ENCODE measurements at places on chromosomes 11 and 22.

DNA sequence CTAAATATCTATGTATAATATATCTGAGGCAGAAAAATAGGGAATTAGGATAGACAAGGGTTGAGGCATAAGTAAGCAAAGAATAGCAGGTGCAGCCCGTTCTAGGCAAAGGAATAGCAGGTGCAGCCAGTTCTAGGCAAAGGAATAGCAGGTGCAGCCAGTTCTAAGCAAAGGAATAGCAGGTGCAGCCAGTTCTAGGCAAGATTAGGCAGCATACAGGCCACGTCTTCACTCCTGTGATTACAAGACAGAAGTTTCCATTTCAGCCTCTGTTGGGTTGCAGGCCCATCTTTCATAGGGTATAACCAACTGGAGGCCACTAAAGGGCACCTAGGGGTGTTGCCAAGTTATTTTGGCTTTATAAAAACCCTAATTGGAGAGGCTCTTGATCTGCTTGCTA is 28.8 kb upstream of the CHORDC1 start:
- DNase-seq: no peak

- no peak for DNase-seq
These were observed 6.0 kb upstream of the LMO2 start for GRCh38 chr11:33897761-33898375.

DNA sequence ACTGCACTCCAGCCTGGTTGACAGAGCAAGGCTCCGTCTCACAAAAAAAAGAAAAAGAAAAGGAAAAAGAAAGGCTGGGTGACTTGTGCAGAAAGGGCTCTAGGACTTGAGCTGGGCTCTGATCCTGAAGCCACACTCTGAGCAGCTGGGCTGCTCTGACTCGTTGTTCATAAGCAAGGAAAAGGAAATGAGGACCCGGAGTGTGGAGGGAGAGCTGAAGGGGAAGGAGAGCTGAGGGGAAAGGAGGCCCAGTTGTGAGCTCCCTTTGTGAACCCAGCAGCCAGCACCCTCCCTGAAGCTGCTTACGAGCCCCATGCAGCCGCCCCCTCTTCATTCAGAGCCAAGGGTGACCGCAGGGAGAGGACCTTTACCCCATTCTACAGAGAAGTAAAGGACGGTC is 12.3 kb upstream of the SH3BP1 start:
- no peak for DNase-seq

DNA sequence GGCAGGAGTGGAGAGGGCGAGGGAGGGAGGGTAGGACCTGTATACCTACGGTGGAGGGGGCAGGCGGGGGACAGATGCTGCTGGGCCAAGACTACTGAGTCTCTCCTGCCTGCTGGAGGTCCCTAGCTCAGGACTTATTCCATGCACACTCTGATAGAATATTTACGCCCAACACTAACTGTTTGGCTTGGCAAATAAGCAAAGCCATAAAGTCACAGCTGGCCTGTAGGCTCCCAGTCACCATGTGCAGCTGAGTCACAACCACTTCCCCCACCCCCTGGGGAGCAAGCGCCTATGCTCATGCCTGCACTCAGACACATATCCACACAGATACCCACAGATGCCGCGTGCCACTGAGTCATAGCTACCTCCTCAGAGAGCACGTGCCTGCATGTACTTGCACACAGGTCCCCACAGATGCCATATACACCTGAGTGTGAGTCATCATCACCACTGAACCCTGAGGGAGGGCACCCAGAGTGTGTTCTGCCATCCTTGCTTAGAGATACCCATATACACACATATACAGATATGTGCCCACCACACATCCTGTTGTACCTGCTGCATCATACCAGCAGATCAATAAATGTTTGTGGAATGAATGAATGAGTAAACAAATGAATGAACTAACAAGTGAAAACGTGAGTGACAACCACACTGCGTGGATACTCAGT is 95.8 kb downstream of the SWAP70 start:
- peak; percentile 91 for DNase-seq

DNA sequence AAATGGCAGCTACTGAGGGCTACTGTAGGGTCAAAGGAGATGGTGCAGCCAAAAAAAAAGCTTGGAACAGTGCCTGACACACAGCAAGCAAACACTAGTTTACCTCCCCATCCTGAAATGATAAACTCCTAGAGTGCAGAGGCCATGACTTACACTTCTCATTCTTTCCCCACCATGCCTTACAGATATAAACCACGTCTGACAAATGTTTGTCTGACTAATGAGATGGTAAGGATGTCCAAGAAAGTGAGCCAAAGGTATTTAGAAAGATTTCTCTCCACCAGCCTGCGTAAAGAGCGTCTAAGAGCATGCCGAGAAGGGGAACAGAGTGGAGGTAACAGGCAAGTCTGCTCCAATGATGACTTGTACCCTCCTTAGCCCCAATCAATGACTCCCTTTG is 99.0 kb downstream of the LARGE1 start:
- DNase-seq: no peak

DNA sequence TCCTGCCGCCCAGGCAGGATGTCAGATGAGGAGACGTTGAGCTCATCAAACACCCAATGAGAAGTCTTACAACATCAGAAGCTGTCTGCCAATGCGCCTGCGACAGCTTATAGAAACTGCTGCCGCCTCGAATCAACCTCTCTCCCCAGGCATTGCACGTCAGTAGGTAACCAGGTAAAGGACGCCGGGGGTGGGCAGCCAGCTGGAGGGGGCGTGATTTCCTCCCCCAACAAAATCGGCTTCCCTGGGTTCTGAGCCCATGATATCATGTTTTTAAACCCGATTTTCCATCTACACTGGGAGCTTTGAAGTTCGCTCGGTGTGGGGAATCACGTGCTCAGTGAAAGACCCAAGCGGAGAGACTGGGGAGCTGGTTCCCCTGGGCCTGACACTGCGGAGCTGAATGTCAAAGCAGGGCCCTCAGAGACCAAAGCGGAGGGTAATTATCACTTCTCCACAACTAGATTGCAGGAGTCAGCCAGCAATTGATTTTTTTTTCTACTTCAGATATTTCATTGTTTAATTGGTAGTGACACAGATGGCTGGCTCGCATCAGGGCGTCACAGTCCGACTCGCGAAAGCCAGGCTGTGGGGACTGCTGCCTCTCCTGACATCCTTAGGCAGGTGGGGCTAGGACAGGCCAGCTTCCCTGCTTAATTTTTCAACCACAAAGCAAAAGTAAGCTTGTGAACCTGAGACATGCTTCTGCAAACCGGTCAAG is 15.4 kb downstream of the FAM83F start:
- DNase-seq: peak; percentile 30

DNA sequence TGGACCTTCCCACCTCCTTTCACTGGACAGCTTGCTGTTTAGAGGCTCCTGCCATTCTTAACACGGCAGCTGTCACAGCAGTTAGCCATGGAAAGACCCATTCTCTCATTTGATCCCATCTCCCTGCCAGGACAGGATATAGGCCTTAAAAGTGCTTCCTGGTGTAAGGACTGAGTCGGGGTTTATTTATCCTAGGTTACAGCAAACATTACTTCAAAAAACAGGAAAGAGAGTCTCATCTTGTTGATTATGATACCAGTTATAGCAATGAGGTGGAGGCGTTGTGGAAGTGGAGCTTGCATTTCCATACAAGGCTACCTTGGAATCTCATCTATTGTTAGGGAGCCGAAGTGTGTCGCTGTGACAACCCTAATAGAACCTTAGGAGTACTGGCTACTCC is 17.4 kb upstream of the ETS1 start:
- no peak for DNase-seq

DNA sequence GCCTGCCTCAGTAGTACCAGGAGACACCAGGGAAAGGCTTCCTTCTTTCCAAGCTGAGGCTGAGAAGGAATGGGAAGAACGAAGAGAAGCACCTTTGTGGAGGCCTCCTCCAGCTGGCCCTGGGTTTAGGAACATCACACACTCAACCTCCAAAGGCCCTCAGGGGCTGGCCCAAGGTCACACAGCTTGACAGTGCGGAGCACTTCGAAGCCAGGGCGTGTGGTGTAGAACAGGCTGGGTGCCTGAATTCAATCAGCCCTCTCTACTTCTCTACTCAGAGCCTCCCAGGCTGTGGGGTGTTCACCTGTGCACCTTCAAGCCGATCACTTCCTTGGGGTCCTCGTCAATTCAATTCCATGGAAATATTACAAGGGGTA is 727 bp upstream of the CSDC2 start:
- DNase-seq: no peak

DNA sequence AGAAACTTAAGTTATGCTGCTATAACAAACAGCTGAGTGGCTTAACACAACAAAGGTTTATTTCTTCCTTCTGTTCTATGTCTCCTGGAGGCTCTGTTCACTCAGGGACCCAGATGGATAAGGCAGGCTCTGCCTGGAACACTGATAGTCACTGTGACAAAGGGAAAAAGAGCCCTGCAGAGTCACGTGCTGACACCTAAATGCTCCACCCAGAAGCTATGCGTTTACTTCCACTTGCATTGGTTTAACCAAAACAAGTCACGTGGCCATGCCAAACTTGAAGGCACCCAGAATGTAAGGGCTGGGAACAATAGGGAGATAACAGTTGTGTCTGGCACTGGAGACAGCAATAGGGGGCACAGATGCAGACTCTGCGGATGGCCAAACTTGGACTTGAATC is 3.4 kb upstream of the MS4A15 start:
- no peak for DNase-seq

DNA sequence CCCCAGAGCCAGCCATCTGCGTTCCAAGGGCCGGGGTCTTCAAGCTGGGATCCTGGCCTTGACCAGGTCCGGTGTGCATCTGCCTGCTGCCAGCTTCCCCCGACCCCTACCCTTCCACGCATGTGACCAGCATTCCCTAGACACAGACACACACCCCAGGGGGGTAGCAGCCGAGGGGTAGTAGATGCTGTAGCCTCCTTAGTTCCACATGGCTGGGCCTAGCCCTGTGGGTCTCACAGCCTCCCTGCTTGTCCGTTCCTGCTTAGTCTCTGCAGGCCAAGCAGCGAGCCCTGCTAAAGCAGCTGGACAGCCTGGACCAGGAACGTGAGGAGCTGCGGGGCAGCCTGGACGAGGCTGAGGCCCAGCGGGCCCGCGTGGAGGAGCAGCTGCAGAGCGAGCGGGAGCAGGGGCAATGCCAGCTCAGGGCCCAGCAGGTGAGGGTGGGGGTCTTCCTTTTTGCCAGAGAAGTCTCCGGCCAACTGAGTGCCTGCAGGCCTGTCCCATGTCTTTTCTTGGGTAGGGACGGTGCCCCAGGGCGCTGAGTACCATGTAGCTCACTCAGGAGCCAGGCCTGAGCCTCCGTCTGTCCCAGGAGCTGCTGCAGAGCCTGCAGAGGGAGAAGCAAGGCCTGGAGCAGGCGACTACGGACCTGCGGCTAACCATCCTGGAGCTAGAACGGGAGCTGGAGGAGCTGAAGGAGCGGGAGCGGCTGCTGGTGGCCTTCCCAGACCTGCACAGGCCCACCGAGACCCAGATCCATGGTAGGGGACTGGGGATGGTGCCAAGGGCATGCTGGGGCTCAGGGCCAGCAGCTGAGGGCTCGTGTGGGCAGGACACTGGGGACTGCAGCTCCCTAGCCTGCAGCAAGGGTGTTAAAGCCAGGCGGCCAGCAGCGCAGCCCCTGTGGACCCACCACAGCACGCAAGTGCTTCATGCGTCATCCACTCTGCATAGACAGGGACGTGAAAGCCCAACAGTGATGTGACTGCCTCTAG is 13.6 kb downstream of the RNF215 start:
- no peak for DNase-seq

DNA sequence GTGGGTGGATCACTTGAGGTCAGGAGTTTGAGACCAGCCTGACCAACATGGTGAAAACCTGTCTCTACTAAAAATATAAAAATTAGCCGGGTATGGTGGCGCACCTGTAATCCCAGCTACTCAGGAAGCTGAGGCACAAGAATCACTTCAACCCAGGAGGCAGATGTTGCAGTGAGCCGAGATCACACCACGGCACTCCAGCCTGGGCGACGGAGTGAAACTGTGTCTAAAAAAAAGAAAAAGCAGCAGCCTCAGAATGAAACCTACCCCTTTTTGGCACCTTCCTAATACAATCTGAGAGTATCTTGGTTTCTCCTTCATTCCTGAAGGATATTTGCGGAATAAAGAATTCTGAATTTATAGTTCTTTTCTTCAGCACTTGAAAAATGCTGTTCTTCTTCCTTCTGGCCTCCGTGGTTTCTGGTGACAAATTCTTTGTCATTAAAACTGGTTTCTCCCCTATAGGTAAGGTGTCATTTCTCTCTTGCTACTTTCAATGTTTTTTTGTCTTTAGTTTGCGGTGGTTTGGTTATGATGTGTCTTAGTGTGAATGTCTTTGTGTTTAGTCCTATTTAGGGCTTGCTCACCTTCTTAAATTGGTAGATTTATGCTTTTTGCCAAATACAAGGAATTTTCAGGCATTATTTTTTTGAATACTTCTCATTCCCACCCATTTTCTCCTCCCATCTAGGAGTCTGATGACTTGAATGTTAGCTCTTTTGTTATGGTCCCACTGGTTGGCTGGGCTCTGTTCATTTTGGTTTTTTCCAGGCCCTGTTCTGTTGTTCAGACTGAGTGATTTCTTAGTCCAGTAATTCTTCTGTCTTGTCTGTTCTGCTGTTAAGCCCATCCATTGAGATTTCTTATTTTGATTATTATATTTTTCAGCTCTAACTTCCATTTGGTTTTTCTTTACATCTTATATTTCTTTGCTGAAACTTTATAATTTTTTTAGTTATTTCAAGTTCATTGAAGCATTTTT is 15.4 kb downstream of the ASRGL1 start:
- DNase-seq: no peak

DNA sequence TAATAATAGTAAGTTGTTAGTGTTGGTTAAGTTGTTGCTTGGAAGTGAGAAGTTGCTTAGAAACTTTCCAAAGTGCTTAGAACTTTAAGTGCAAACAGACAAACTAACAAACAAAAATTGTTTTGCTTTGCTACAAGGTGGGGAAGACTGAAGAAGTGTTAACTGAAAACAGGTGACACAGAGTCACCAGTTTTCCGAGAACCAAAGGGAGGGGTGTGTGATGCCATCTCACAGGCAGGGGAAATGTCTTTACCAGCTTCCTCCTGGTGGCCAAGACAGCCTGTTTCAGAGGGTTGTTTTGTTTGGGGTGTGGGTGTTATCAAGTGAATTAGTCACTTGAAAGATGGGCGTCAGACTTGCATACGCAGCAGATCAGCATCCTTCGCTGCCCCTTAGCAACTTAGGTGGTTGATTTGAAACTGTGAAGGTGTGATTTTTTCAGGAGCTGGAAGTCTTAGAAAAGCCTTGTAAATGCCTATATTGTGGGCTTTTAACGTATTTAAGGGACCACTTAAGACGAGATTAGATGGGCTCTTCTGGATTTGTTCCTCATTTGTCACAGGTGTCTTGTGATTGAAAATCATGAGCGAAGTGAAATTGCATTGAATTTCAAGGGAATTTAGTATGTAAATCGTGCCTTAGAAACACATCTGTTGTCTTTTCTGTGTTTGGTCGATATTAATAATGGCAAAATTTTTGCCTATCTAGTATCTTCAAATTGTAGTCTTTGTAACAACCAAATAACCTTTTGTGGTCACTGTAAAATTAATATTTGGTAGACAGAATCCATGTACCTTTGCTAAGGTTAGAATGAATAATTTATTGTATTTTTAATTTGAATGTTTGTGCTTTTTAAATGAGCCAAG is 2.7 kb downstream of the NEAT1 start:
- DNase-seq: peak; percentile 67

- DNase-seq: no peak
These were observed 137.7 kb upstream of the DDI1 start for GRCh38 chr11:103898577-103899336.

GRCh38 chr11:107301878-107302277 is 155.7 kb downstream of the CWF19L2 start:
- DNase-seq: no peak
